MM.1S (cell line): ENCODE measurements at places on chromosomes 4 and X.

DNA sequence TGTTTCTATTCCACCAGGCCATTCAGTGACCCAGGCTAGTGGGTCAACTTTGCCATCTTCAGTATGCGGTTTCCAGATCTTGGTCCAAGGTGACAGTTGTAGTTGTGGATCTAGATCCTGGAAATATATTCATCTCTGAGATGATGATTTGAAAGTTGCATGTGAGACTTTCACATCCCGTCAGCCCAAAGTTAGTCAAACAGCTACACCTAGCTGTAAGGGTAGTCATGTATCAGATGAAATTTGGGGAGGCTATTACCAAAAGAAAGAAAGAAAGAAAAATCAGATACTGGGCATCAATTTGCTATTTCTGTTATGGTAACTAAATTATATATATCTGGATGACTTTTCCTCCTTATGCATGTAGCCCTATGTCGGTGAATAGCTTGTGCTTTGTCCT, 259.4 kb upstream of the ARX start:
- no peak for DNase-seq

DNA sequence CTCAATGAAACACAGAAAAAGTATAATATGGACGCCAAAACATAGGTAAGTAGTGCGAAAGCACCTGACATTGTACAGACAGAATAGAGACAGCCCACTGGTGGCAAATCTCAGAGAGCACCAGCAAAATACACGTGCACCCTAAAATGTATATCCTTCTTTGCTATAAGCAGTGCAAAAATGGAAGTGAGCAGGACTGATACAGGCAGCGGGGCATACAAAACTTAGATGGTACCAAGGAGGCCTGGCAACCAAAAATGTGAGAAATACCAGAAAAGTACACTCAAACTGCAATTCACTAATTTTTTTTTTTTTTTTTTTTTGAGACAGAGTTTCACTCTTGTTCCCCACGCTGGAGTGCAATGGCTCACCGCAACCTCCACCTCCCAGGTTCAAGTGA, 63.9 kb downstream of the EIF4E start:
- DNase-seq = no peak

- no peak for DNase-seq
Observed at GRCh38 chr4:182745237-182745636, 171.9 kb downstream of the DCTD start.

- DNase-seq = peak; percentile 63
Observed at GRCh38 chr4:20773144-20773997, 73.1 kb downstream of the PACRGL start.

GRCh38 chr4:1211891-1212545, 36.9 kb downstream of the CTBP1 start:
- DNase-seq = no peak

- no peak for DNase-seq
Observed at GRCh38 chr4:176319151-176319703, 539 bp upstream of the SPCS3 start.

GRCh38 chr4:38170338-38171169, 210.4 kb downstream of the PTTG2 start:
- DNase-seq = no peak

DNA sequence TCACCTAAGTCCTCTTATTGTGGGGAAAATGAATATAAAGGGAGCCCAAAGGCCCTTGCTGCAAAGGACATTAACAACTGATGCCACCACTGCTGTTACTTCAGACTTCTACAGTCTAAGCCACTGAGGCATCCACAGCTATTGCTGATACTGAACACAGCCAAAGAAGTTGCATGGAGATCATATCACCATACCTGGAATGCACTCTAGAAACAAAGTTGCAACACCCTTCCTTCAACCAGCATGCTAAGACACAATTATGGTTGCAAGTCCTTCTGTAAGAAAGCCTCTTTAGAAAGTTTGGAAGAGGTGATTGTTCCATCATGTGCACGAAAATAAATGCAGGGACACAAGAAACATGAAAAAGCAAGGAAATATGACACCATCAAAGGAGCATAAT, 105.7 kb upstream of the SH3RF1 start:
- no peak for DNase-seq

DNA sequence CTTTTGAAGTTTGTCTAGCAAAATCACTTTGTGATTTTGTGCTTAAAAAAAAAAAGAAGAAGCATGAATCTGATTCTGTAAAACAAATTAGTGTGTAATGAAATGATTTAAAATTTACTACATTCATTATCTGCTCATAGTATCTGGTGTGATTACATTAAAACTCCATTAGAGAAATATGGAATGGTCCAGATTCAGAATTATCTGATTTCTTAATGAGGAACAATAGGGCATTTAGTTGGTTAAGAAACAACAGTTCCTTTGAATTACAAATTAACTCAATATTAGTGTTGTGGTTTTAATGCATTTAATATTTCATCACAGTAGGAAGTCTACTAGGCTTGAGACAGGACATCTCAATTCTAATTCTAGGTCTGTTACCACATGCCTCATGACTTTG, 57.9 kb upstream of the PDHA1 start:
- DNase-seq = no peak

DNA sequence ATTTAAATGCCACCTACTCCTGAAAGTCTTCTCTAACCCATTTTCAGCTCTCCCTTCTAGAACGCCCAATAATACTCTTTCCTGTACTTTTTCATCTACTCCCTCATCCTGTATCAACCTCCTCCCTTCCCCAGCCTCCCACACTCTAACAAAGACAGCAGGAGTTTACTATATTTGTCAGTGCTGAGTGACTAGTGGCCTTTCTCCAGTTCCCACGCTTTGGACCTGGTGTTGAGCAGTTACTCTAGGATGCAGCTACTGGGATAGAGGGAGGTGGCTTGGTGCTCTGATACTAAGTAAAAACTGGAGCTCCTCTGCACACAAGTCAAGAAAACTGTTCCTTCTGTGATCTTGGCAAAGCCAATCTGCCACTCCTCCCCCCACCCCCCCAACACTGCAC, 36.1 kb upstream of the KLHL13 start:
- DNase-seq = no peak

DNA sequence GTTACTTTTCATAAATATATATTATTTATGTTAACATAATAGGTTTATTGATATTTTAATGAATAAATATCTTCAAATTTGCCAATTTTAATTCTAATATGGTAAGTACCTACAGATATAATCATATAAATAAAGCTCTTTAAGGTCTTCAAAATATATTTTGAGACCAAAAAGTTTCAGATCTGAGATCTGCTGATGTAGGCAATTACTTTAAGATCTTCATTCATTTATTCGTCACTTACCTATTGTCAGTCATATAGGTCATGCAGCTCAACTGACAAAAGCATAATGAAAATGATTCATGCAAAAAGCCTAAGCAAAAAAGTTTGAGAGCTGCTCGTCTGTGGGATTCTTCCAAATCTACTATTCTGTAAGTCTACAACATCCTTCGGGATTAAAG, 64.8 kb downstream of the AFAP1 start:
- no peak for DNase-seq

DNA sequence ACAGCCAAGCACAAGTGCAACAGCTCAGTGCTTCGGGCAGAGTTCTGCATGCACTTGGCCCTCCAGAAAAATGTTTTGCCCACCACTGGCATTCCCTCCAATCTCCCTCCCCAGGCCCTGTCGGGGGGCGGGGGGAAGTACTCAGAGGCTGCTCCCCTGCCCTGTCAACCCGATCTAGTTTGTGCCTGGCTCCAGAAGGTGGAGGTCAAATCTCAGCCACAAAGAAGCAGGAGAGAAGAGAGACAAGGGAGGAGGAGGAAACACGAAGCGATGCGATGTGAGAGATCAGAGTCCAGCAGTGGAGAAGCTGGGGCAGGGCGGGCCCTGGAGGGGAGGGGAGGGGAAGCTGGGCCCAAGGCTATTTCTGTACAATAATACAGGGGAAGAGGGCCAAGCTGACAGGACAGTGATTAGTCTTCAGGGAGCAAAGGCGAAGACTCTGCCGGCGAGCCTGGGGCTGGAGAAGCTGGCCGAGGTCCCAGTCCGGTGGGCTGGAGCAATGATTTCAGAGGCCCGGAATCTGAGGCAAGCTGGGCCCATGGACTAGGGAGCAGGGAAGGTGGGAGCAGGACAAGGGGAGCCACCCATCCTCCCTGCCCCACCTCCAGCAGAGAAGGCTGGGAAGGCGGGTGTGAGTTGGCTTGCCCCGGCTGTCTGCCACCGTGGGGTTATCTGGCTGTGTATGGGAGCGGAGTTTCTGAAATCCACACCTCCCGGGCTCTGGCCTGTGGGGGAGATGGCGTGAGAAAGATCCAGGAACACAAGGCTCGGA, 167.1 kb downstream of the EFNB1 start:
- DNase-seq = no peak

DNA sequence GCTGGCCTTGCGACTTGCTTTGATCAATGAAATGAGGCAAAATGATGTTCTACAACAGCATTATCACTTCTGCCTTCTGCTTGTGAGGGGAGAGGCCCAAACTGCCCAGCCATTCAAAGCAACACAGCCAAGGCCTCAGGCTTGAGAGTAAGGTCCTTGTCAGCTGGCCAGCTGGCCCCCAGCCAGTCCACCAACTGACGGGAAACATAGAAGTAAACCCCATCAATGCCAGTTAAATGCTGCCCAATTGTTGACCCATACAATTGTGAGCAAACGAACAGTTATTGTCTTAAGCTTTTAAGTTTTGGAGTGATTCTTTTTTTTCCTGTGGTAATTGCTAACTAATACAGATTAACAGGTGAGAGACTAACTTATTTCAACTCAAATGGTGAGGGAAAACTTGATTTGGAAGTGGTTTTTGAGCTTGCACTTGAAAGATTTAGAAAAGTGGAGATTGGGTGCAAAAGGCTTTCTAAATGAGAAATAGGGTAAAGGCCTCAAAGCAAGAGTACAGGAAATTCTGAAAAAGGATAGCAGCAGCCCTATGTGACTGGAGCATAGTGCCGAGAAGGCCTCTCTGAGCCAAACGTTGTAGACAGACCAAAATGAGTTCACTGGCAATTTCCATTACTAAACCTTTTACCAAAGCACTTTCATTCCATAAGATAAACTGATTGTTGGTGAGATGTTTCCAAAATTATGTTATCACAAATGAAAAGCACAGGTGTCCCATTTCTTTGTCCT, 66.9 kb downstream of the ARHGEF38 start:
- DNase-seq = no peak

- DNase-seq = no peak
Observed at GRCh38 chrX:70174754-70175153, 2.5 kb upstream of the DGAT2L6 start.

DNA sequence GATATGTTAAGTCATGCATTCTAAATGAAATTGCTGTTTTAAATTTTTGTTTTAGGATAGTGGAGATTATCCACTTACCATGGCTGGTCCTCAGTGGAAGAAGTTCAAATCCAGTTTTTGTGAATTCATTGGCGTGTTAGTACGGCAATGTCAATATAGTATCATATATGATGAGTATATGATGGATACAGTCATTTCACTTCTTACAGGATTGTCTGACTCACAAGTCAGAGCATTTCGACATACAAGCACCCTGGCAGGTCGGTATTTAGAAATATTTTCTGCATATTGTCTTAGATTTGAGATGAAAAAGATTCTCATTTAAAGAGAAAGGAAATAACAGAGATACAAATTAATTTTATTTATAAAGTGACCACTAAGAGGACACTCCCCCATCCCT, 83.6 kb downstream of the STAG2 start:
- DNase-seq = no peak

DNA sequence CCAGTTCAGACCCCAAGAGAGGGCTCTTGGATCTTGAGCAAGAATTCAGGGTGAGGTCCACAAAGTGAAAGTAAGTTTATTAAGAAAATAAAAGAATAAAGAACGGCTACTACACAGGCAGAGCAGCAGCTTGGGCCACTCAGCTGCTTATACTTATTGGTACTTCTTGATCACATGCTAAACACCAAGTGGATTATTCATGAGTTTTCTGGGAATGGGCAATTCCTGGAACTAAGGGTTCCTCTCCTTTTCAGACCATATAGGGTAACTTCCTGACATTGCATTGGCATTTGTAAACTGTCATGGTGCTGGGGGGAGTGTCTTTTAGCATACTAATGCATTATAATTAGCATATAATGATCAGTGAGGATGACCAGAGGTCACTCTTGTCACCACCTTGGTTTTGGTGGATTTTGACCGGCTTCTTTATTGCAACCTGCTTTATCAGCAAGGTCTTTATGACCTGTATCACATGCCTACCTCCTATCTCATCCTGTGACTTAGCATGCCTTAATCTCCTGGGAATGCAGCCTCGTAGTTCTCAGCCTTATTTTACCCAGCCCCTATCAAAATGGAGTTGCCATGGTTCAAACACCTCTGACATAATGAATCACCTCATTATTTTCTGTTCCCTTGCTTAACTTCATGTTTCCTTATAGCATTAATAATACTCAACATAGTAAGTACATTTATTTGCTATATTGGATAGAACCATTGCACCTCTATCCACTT, 476.3 kb downstream of the DTHD1 start:
- no peak for DNase-seq

DNA sequence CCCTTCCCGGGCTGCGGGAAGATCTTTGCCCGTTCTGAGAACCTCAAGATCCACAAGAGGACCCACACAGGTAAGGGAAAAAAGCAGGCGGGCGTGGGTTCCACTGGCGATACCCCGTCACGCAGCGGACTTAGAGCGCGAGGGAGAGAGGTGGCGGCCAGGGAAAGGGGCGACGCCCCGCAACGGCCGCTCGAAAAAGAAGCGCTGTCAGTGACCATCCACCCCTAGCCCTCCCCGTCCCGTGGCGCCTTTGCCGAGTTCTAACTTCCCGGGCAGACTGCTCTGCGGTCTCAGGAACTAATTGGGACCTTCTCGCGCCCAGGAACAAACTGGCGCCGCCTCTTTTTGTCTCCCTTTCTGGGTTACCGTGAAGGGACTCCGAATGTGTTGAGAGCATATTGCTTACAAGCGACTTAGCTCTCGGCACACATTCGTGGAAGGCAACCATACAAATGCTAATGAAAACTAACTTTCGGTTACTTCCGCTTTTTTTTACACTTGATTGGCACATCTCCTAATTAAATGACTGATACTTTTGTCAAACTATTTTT, 1.8 kb downstream of the ZIC3 start:
- DNase-seq = no peak

GRCh38 chr4:177860171-177860570, 417.9 kb upstream of the AGA start:
- no peak for DNase-seq

DNA sequence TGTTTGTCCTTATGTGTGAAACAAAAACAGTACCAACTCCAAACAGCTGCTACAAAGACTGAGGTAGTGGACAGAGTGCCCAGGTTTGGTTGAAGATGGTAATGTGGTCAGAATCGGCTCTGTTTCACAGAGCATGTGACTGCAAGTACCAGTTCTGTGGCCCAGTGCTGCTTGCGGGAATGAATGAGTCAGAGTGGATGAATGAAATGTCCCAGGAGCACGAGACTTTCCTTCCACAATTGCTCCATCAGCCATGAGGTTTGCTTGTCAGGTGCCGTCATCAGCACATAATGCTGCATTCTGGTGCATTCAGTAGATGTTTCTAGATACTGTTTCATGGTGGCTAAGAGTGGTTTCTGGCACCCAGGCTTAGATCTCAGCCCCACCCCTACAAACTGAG, 84.2 kb downstream of the GPR143 start:
- DNase-seq = no peak
